ENCODE measurements at places on chromosomes 4 and X. TPM values are rescaled to one million over a fixed set of nuclear protein-coding genes. Genes with fewer than 3 reads are reported as not detected.

DNA sequence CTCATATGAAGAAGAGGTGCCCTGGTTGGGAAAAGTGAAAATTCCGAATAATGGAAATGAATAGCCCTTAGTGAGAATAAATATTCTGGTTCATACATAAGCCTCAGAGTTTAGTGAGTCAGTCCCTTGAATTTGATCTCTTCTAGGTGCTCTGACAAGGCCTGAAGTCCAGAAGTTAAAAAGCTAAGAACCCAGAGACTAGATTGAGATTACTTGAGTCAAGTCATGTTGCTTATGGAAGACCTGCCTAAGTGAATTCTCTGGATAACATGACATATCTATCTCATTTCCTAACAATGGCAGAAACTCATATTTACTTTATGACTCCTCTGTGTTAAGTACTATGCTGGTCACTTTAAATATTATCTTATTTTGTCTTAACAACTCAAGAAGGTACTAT lies 10.5 kb upstream of the PRSS48 start:
- DNase-seq: no peak

- no peak for DNase-seq
Observed at GRCh38 chr4:62377700-62378099, 1177.6 kb downstream of the ADGRL3 start.

SRPK3 gene
- 0.04 TPM for total RNA-seq

SSX3 gene
- total RNA-seq: not detected

GRCh38 chr4:114177628-114178027 lies 198.2 kb upstream of the ARSJ start:
- no peak for DNase-seq

DNA sequence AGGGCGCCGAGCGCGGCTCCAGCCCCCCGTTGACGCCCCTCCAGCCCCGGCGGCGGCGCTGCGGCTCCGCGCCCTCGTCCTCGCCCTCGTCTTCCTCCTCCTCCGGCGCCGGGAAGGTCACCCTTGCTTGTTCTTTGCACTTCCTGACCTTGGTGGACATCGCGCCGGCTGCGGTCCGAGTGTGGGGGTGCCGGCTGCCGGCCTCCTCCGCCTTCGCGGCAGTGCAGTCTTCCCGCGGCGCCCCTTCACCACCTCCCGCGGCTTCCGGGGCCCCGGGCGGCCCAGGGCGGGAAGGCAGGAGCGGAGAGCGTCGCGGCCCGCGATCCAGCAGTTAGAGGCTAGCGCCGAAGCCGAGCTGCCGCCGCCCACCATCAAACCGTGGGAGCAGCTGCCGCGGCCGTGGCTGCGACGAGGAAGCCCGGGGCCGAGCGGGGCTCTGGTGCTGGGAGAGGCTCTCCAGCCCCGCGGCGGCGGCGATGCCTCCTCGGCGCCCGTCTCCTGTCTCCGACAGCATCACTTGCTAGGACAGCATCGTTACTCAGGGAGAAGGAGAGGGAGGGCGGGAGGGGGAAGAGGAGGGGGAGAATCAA lies at the start of gene TRPC3:
Gene TRPC3 (minus strand): TSS at position 540 of the 590 bp plus-strand sequence. CDS start 380 bp downstream, at position 160.
- no peak for DNase-seq

DNA sequence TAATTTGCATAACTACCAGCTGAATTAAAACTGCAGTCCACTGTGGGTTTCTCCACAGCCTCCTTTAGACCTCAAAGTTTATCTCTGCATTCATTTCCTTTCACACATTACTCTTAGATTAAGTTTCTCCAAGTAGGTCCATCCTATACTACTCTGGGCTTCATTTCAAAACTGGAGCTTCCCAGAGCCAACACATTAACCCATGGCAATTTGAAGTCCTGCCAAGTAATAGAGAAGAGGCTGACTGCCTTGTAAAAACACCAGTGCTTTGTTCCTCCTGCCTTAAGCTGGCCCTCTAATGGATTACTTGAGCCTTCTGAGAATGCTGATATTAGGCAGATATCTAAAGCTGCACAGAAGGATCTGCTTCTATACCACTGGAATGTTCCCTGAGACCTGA lies 997.2 kb upstream of the SLIT2 start:
- no peak for DNase-seq

RBM47 gene
- 14.0 TPM for total RNA-seq

CTBP1 gene
- total RNA-seq: 106 TPM

CT45A5 gene
- total RNA-seq: not detected

GRCh38 chr4:10727140-10727880 lies 42.7 kb upstream of the CLNK start:
- DNase-seq: no peak

TMEM271 gene
- total RNA-seq: not detected

SLC25A14 gene
- total RNA-seq: 9.2 TPM

ITIH6 gene
- total RNA-seq: not detected

GRCh38 chrX:69179380-69179911 lies 14.2 kb upstream of the PJA1 start:
- DNase-seq: no peak

- no peak for DNase-seq
Observed at GRCh38 chr4:56317749-56318148, 69.5 kb downstream of the AASDH start.

GRCh38 chr4:166886718-166887117 lies 347.6 kb downstream of the SPOCK3 start:
- DNase-seq: no peak

IL2RG gene
- total RNA-seq: 0.11 TPM

GRCh38 chr4:1712216-1713002 lies at the start of gene SLBP:
TSS of gene SLBP (minus strand) at chr4:1712319. CDS start at chr4:1712188, 131 bp downstream.
- DNase-seq: peak; percentile 88

GRCh38 chrX:46408553-46409407 lies 136.4 kb downstream of the ZNF674 start:
- peak; percentile 29 for DNase-seq

- DNase-seq: no peak
Observed at GRCh38 chr4:28357990-28358389, 1497.3 kb downstream of the STIM2 start.

DNA sequence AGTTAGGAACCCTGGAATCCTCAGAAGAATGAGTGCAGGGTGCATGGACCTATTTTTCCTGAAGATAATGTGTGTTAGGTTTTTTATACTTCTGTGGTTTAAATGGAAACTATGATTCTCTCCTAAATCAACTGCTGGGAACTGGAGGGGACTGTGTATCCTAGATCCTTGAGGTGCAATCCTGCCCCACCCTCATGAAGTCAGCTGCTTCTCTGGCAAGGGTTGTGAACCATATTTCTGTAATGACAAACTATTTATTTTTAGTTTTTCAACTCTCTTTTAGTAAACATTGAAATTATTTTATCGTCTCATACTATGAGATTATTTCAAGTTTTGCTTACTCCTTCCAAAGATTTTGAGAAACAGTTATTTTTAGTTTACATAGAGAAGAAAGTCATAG lies 25.8 kb upstream of the VEGFC start:
- DNase-seq: no peak

DNA sequence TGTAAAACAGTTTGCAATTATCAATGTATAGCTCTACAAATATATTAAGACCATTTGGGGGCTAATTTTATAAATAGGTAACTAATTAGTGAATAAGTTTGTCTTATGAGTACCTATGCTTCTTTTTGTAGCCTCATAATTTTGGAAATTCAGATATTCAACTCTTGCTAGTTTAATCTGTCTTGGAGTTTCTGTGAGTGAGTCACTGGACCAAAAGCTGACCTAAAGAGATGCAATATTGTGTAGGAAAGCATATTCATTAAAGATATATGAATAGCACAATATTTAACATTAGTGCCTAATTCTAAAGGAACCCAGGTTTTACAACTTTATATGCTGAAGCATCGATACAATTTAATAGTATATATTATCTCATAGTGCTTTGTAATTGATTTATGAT lies 161.3 kb upstream of the PCDH18 start:
- DNase-seq: no peak

DNA sequence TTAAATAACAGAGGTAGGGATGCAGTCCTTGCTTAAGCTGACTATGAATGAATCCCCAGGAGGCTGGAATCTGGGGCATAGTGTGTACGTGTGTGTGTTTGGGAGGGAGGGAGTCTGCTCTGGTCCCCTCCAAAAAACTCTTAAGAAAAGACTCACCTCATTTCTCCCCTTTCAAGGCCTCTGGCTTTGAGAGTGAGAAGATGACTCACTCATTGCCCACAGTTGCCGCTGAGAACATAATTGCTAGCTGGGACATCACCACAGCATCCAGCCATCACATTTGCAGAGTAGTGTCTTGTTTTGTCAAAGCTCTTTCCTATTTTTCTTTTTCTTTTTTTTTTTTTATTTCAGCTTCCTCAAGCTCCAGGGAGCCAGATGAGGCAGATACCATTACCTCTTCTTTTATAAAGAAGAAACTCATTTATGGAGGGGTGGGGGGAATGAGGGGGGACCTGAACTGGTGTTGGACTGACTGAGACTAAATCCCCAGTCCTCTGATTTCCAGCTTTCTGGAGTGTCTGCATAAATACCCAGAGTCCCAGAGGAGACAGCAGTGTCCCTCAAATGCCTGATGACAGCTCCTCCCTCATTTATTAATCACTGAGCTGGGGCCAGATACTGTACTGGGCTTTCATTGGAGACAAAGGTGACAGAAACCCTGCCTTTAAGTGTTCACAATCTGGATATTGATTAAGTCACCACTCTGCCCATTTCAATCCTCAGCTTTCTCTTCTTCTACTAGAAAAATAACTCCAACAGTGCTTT lies 61.9 kb upstream of the LAS1L start:
- peak; percentile 34 for DNase-seq

DRD5 gene
- total RNA-seq: not detected

GRCh38 chrX:34146906-34147305 lies 14.8 kb upstream of the FAM47A start:
- no peak for DNase-seq

SPATA4 gene
- 0.10 TPM for total RNA-seq

GRCh38 chr4:833731-834367 lies 7.9 kb upstream of the CPLX1 start:
- DNase-seq: no peak

DNA sequence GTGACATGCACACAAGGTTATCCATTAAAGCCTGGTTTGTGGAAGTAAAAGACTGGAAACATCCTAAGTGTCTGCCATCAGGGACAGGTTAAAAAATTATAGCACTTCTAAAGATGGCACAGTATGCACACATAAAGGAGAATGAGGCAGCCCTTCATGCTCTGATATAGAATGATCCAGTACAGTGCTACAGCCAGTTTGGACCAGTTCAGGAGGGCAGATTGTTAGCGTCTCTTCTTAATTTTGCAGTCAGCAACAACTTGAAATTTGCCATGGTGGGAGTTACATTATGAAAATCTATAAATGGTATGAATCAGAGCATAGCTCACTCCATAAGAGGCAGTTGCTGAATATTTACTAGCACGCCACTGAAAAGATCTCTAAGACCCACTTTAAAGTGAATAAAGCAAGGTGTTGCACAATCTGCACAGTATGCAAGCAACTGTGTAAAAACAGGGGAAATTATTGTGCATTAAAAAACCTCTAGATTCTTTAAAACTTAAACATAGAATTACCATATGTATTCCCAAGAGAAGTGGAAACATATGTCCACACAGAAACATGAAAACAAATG lies 20.3 kb upstream of the SOD3 start:
- DNase-seq: no peak

GTPBP6 gene
- 48.4 TPM for total RNA-seq

GRCh38 chrX:53440101-53440500 lies 5.9 kb upstream of the HSD17B10 start:
- DNase-seq: peak; percentile 7

- no peak for DNase-seq
Observed at GRCh38 chr4:149353241-149353640, 462.4 kb downstream of the IQCM start.

TMPRSS11F gene
- total RNA-seq: 0.10 TPM

GRCh38 chr4:176575141-176575730 lies 217.5 kb downstream of the VEGFC start:
- no peak for DNase-seq

ADGRG4 gene
- not detected for total RNA-seq

- DNase-seq: no peak
Observed at GRCh38 chr4:1371176-1372165, 24.5 kb downstream of the UVSSA start.

- DNase-seq: no peak
Observed at GRCh38 chr4:11727903-11728564, 299.3 kb upstream of the HS3ST1 start.

DNA sequence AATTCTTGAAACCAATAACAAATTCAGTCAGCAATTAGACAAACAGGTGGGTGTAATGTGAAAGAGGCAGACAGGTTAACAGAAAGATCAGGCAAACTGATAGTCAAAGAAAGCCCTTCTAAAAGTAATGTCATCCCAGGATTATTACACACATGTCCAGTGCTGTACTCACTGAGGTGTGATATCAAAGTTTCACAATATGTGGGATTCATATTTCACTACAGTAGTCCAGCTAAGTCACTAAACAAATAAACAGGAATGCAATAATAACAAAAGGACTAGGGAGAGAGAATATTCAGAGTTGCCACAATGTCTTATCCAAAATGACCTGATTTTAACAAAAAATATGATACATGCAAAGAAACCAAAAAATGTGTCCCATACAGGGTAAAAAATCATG lies 787.5 kb downstream of the FSTL5 start:
- DNase-seq: no peak

SLC49A3 gene
- total RNA-seq: 0.11 TPM
